ENCODE measurements at places on chromosomes 7 and 10. TPM values are rescaled to one million over a fixed set of nuclear protein-coding genes. Genes with fewer than 3 reads are reported as not detected.
A peak's percentile ranks its signal among the peaks of the same experiment; 100 is the strongest.

GRCh38 chr7:46356371-46356770, 435.3 kb upstream of the IGFBP3 start:
- no peaks in the 10 kb centered on the region for H3K36me3 ChIP-seq
- no peaks in the 10 kb centered on the region for H3K27me3 ChIP-seq
- no peak overlapping the region for H3K4me3 ChIP-seq
- peaks cover 24% of the 10 kb centered on the region for H3K4me1 ChIP-seq
- H3K27ac ChIP-seq, result no peak overlapping the region
- no peak for DNase-seq

DNA sequence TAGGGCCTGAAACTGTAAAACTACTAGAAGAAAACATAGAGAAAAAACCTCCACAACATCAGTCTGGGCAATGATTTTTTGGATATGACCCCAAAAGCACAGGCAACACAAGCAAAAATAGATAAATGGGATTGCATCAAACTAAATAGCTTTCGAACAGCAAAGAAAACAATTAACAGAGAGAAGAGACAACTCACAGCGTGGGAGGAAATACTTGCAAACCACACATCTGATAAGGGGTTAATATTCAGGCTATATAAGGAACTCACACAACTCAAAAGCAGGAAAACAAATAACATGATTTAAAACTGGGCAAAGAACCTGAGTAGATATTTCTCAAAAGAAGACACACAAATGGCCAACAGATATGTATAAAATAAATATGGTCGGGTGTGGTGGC, 7.7 kb upstream of the GSTK1 start:
- H3K4me1 ChIP-seq, result peaks cover 29% of the 10 kb centered on the region
- no peaks in the 10 kb centered on the region for H3K27me3 ChIP-seq
- no peak overlapping the region for H3K4me3 ChIP-seq
- DNase-seq, result no peak
- no peaks in the 10 kb centered on the region for H3K36me3 ChIP-seq

The MMRN2 gene
- total RNA-seq, result 0.83 TPM

The PODXL gene
- total RNA-seq, result 15.5 TPM

The CD36 gene
- not detected for total RNA-seq

- peaks cover 18% of the 10 kb centered on the region for H3K27me3 ChIP-seq
- H3K27ac ChIP-seq, result no peak overlapping the region
- H3K4me3 ChIP-seq, result no peak overlapping the region
- no peaks in the 10 kb centered on the region for H3K36me3 ChIP-seq
- no peak for DNase-seq
Measured at GRCh38 chr10:35626971-35627507, 15.1 kb downstream of the FZD8 start.

GRCh38 chr10:84407388-84408049, 79.1 kb downstream of the CCSER2 start:
- no peaks in the 10 kb centered on the region for H3K27me3 ChIP-seq
- H3K4me1 ChIP-seq, result no peaks in the 10 kb centered on the region
- no peak overlapping the region for H3K27ac ChIP-seq
- no peak for DNase-seq
- H3K36me3 ChIP-seq, result no peaks in the 10 kb centered on the region

DNA sequence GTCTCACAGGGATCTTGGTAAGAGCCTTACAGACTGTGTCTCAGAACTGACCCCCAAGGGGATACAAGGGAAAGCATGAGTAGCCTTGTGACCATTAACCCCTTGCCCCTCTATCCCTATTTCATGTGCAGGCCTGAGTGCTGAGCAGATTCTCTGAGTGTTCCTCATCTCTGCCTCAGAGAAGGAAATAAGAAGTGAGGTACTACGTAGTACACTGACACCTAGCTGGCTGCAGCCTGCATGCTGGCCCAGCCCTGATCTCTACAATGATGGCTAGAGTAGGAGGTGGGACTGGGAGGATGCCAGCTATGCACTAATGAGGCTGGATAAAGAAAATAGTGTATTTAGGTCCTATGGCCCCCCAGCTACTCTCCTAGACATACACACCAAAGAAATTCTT, 174.9 kb upstream of the HPS1 start:
- H3K27ac ChIP-seq, result no peak overlapping the region
- peaks cover 14% of the 10 kb centered on the region for H3K27me3 ChIP-seq
- no peak for DNase-seq
- H3K4me1 ChIP-seq, result no peaks in the 10 kb centered on the region
- H3K4me3 ChIP-seq, result no peak overlapping the region

DNA sequence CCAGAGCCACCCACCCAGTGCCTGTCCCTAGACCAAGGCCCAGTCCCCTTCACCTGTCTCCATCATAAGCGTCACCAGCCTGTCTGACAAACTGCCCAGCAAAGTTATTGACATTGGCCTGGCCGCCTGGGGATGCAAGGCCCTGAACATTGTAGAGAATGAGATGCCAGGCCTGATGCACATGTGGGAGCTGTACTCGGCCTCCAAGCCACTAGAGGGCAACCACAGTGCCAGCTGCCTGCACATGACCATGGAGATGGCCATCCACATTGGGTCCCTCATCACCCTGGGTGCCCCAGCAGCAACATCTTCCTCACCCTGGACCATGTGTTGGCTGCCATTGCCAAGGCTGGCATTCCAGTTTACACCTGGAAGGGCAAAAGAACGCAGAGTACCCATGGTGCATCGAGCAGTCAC, 63.7 kb upstream of the ANTXRL start:
- peak; percentile 44 for DNase-seq
- no peaks in the 10 kb centered on the region for H3K4me1 ChIP-seq
- no peaks in the 10 kb centered on the region for H3K36me3 ChIP-seq
- H3K27me3 ChIP-seq, result peaks cover 80% of the 10 kb centered on the region

DNA sequence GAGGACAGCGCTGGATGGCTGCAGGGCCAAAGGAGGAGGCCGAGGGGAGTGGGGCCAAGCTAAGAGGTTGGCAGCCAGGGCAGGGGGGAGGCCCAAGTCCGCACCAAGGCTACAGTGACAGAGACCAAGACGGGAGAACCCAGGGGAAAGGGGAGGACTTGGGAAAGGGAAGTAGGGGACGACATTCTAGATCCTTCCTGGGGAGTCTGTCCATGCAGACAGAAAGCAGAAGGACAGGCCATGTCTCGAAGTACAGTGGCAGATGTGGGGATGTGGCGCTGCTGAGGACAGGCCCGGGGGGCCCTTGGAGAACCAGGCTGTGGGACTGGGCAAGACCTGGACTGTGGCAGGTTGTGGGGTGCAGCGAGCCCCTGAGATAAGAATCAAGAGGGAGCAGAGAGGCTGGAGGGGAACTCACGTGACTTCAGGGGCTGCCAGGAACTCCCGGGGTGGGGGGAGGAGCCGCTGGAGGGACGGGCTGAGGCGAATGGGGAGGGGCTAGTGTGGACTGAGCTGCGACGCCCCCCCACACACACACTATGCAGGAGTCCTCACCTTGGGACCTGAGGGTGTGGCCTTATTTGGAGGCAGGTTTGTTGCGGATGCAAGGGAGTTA, 68.5 kb upstream of the TNRC18 start:
- H3K36me3 ChIP-seq, result peaks cover 61% of the 10 kb centered on the region
- H3K4me1 ChIP-seq, result no peaks in the 10 kb centered on the region
- H3K27ac ChIP-seq, result no peak overlapping the region

The SPDYE11 gene
- total RNA-seq, result not detected

GRCh38 chr7:159169391-159169790, 24.7 kb upstream of the VIPR2 start:
- H3K27me3 ChIP-seq, result no peaks in the 10 kb centered on the region
- peaks cover 5% of the 10 kb centered on the region for H3K36me3 ChIP-seq
- H3K4me3 ChIP-seq, result no peak overlapping the region
- H3K4me1 ChIP-seq, result no peaks in the 10 kb centered on the region
- DNase-seq, result no peak

- H3K4me1 ChIP-seq, result no peaks in the 10 kb centered on the region
- H3K27ac ChIP-seq, result no peak overlapping the region
- no peak for DNase-seq
- H3K27me3 ChIP-seq, result peaks cover 19% of the 10 kb centered on the region
- no peaks in the 10 kb centered on the region for H3K36me3 ChIP-seq
Measured at GRCh38 chr10:18323916-18324315, 183.7 kb downstream of the CACNB2 start.

DNA sequence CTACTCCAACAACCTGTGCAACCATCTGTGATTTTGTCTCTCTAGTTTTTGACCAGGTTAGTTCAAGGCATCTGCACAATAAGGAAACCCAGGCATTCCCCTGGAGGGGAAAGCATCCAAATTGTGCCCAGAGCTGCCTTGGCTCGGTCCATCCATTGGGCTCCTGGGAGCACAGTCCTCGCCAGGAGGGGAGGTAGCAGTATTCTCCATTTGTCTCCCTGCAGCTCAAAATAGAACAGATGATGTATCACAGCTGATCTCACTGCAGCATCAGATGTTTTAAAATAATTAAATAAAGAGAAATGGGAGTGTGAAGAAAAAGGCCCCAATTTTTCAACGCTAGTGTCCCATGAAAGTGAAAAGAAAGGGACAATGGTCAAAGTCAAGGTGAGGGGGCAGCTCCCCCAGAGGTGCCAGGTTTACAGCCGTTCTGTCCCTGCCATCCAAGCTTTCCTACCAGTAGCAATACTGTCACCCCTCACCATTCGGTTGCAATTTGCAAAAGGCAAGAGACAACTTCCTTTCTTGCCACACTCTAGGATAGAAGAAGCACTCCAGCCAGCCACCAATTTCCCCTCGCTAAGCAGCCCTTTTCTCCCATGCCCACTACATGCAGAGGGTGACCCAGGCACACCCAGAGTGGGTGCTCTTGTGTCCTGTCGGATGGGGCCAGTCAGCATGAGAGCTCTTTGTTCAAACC, 43.7 kb downstream of the KCNMA1 start:
- DNase-seq, result no peak
- peaks cover 20% of the 10 kb centered on the region for H3K27me3 ChIP-seq
- H3K36me3 ChIP-seq, result peaks cover 4% of the 10 kb centered on the region
- no peak overlapping the region for H3K27ac ChIP-seq
- no peaks in the 10 kb centered on the region for H3K4me1 ChIP-seq

GRCh38 chr7:92873776-92874175, 37.4 kb upstream of the CDK6 start:
- no peak overlapping the region for H3K4me3 ChIP-seq
- DNase-seq, result no peak
- H3K27ac ChIP-seq, result no peak overlapping the region

- H3K4me3 ChIP-seq, result no peak overlapping the region
- no peaks in the 10 kb centered on the region for H3K36me3 ChIP-seq
- no peaks in the 10 kb centered on the region for H3K4me1 ChIP-seq
Measured at GRCh38 chr7:41774966-41775365, 72.1 kb upstream of the INHBA start.

- H3K4me3 ChIP-seq, result no peak overlapping the region
- no peak overlapping the region for H3K27ac ChIP-seq
- no peaks in the 10 kb centered on the region for H3K4me1 ChIP-seq
- DNase-seq, result peak; percentile 18
Measured at GRCh38 chr7:129169171-129169671, 19.2 kb upstream of the SMO start.

- peaks cover 15% of the 10 kb centered on the region for H3K4me1 ChIP-seq
- DNase-seq, result peak; percentile 62
- no peak overlapping the region for H3K27ac ChIP-seq
Measured at GRCh38 chr10:34254596-34254995, 560.5 kb downstream of the PARD3 start.

GRCh38 chr10:34031400-34031799, 696.9 kb upstream of the NRP1 start:
- no peak overlapping the region for H3K27ac ChIP-seq
- no peak for DNase-seq
- no peaks in the 10 kb centered on the region for H3K4me1 ChIP-seq
- no peaks in the 10 kb centered on the region for H3K27me3 ChIP-seq
- no peak overlapping the region for H3K4me3 ChIP-seq
- H3K36me3 ChIP-seq, result no peaks in the 10 kb centered on the region

- H3K36me3 ChIP-seq, result no peaks in the 10 kb centered on the region
- peak overlapping the region; percentile 75 for H3K27ac ChIP-seq
- peak; percentile 60 for DNase-seq
- H3K4me3 ChIP-seq, result peak overlapping the region; percentile 44
Measured at GRCh38 chr7:151851145-151851751, 25.7 kb downstream of the PRKAG2 start.

The MCM10 gene
- total RNA-seq, result 42.0 TPM

DNA sequence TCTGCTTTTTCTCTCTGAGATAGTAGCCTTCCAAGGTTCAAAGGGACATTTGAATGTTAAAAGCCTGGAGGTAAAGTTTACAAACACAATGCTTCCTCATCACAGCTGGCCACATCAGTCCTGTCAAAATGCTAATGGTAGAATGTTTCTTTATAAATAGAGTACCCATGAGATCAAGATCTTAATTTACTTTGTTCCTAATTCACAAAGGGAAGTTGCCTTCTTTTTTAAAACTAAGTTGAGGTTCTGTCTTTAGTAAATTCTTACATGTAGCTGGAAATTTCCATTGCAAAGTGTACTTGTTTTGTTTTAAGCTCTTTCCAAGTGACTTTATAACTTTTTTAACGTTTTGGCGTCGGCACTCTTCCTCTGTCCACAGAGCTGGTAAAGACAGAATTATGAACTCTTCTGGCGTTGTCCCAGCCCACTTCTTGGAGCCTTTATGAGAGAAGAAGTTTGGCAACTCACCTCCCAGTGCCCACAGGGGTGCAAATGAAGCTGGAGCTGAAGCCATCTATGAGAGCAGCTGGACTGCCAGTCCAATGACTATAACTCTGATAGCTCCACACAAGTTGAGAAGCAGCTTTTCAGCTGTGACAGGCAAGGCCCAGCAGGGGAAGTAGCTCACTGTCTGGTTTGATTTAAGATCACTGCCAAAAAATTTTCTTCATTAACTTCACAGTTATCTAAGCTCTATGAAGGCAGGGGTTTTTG, 23.3 kb downstream of the FZD1 start:
- no peaks in the 10 kb centered on the region for H3K36me3 ChIP-seq
- no peak overlapping the region for H3K4me3 ChIP-seq
- H3K27ac ChIP-seq, result no peak overlapping the region
- DNase-seq, result no peak

DNA sequence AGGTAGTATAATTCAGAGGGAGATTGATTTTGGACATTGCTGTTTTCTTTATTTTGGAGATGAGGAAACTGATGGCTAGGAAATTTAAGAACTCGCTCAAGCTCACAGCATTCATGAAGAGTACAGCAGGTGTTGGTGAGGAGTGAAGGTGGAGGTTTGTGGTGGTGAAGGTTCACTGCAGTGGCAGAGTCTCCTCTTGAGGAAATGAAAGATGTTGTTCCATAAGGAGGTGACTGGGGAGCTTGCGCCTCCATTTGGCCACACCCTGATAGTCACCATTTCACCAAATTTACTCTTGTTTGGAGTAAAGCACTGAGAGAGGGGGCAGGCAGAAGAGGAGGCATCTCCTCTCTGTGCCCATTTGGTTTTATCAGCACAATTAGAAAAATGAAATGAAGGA, 46.4 kb upstream of the TARP start:
- no peaks in the 10 kb centered on the region for H3K36me3 ChIP-seq
- H3K27ac ChIP-seq, result no peak overlapping the region
- DNase-seq, result no peak
- no peak overlapping the region for H3K4me3 ChIP-seq
- H3K27me3 ChIP-seq, result peaks cover 60% of the 10 kb centered on the region

DNA sequence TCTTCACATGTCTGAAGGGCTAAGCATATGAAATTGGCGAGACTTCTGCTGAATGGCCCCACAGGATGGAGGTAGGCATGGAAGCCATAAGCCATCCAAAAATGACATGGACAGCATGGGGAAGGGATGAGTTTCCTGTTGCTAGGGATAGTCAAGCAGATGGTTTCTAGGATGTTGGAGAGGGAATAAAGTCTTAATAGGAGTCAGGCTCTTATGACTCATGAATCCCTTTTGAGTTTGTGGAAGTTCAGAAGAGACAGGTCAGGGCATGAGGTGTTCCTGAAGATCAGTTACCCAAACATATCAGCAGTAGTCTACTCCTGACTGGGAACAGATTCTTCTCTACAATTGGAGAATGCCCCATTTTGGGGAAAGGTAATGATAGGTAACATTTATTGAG, 243.9 kb downstream of the REEP3 start:
- no peak overlapping the region for H3K4me3 ChIP-seq
- H3K27me3 ChIP-seq, result peaks cover 14% of the 10 kb centered on the region
- H3K27ac ChIP-seq, result no peak overlapping the region
- H3K36me3 ChIP-seq, result no peaks in the 10 kb centered on the region
- H3K4me1 ChIP-seq, result peaks cover 8% of the 10 kb centered on the region
- no peak for DNase-seq

The TBX20 gene
- 3.4 TPM for total RNA-seq

The CDH23 gene
- 0.07 TPM for total RNA-seq
